ENCODE measurements at places on chromosomes 13 and 19.

DNA sequence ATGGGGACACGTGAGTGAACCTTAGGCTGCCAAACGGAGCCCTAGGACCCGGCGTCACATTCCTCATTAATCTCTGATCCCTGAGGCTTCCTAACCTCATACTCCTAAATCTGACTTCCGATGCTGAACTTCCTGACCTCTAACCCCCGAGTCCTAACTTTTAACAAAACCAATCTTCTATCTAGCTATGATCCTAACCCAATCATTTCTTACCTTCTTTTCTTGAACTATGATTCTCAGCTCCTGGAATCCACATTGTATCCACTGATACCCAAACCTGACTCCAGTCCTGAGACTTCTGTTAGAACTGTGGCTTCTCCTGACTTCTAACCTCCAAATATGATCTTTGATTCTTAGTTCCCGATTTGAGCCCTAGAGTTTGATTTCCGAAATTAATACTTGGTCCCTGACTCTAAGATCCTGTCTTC, 447 bp downstream of the NFKBIB start:
- no peak for DNase-seq

GRCh38 chr19:45800070-45800553, 7.5 kb upstream of the DMWD start:
- no peak for DNase-seq

- DNase-seq, result no peak
Measured at GRCh38 chr13:42796747-42797356, 15.5 kb downstream of the FAM216B start.

- no peak for DNase-seq
Measured at GRCh38 chr13:32037471-32037870, 5.9 kb downstream of the FRY start.

DNA sequence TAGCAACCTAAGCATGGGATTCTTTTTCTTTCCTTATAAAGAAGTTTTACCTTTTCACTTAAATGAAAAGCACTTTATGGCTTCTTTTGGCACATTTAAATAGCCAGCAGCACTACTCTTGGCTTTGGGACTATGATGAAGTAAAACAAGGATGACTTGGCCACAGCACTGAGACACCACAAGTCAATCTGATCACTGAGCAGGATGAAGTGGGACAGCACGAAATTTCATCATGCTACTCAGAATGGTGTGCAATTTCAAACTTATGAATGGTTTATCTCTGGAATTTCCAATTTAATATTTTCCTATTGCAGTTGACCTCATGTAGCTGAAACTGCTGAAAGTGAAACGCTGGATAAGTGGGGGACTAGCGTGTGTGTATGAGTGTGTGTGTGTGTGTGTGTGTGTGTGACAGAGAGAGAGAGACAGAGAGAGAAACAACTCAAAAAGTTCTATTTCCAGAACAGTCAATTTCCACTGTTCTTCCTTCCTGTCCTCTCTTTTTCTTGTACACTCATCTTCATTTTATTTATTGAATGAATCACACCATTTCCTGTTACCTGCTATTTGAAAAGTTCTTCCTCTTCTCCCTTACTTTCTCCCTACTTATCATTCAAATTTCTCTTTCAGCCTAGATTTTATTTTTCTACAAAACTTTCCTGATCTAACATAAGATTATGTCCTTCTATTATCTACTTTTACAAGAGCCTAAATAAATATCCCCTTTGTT, 414.2 kb upstream of the MIR17HG start:
- no peak for DNase-seq

DNA sequence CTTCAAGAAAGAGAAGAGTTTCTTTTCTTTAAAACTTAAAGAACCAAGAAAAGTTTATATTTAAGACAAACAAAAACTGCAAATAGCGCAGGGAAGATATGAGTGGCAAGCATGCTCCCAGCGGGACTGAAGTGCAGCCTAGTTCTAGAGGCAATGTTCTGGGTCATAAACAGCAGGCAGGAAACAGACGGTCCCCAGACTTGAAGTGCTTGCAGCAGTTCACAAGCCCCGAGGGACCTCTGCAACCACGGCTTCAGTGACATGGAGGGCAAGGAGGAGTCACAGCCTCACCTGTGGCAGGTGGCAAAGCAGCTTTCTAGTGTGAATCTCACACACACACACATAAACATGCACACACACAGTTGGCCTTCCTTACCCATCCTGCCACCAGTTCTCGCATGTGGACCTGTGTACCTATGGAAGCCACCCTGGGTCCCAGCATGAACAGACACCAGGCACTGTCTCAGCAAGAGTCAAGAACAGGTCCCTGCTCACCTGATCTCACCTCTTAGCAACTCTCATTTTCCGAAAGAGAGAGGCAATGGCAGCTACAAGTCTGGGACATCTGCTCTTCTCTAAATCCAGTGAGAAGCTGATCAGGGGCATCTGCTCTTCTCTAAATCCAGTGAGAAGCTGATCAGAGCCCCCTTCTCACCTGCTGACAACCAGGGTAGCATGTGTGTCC, 162.0 kb downstream of the EFNB2 start:
- peak; percentile 29 for DNase-seq

- no peak for DNase-seq
Measured at GRCh38 chr13:113962386-113962785, 11.5 kb downstream of the C13orf46 start.

- no peak for DNase-seq
Measured at GRCh38 chr13:98187965-98188261, 10.8 kb upstream of the RNF113B start.

- no peak for DNase-seq
Measured at GRCh38 chr13:34863360-34864135, 78.5 kb upstream of the NBEA start.

DNA sequence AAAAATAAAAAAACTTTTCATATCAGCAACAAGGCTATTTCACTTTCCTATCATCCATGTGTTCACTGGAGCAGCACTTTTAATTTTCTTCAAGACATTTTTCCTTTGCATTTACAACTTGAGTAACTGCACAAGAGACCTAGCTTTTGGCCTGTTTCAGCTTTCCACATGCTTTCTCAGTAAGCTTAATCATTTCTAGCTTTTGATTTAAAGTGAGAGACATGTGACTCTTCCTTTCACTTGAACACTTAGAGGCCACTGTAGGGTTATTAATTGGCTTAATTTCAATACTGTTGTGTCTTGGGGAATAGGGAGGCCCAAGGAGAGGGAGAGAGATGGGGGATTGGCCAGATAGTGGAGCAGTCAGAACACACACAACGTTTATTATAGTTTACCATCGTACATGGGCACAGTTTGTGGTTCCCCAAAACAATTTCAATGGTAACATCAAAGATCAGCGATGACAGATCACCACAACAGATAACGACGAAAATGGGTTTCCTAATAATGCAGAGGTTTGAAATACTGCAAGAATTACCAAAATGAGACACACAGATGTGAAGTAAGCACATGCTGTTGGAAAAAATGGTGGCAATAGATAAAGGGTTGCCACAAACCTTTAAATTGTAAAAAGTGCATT, 117.6 kb downstream of the GGACT start:
- no peak for DNase-seq

GRCh38 chr13:48873081-48873480, 102.6 kb upstream of the FNDC3A start:
- DNase-seq, result no peak
